Right renal cortex interstitium (tissue), 3 donors: ENCODE measurements at places on chromosomes 7 and 10. TPM values are rescaled to one million over a fixed set of nuclear protein-coding genes. Genes with fewer than 3 reads are reported as not detected.
A peak's percentile ranks its signal among the peaks of the same experiment; 100 is the strongest.

DNA sequence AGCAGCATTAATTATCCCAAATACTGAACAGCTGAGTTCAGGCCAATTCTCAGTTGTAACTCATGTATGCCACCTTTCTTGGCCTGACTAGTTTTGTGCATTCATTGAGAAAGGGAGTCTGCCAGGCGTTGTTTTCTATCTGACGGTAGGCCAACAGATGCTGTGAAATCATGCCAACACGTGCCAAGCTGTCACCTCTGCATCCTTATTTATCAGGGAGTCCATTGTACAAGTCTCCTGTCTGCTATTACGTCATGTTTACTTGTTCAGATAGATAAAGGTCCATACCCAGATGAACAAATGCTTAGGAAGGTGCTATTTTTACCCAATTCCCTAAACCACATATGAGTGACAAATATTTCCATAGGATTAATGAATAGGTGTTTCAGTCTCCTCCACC lies 127.2 kb upstream of the CDK6 start:
- no peak for DNase-seq

- no peak for DNase-seq
Observed at GRCh38 chr7:112112822-112113255, 93.4 kb downstream of the DOCK4 start.

DNA sequence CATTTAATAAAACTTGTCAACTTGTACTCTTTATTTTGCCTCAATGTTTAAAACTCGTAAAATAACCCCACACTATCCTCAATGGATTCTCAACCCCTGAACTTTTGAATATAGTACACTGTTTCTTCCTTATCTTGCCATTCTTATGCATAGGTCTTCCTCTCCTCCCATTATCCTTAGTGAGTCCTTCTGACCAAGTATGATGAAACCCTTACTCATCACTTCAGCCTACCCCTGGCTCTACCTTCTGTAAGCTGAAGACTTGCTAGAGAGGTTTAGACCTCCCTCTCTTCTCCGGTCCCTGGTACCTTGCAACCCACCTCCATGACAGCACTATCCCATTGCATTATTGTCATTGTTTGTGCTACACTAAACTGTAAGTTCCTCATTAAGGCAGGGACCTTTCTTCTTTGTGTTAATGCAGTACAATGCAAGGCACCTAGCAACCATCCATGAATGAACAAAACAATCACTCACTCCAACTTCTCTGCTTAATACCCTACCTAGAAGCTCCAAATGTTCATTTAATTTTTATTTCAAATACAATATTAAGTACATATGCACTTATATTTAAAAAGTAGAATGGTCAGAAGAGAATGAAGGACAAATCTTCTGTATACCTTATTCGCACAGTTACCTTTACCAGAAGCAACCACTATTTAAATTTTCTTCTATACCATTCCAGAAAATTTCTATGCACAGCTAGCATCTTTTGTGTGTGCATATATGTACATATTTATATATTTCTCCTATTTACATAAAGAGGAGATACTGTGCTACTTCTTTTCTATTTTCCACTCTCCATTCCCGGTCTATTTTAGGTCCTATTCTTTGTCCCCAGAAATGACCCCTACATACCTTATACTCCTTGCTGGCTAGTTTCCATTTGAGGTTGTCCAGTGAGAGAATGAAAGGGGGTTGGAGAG lies 77.5 kb downstream of the SLC16A9 start:
- DNase-seq: no peak

DNA sequence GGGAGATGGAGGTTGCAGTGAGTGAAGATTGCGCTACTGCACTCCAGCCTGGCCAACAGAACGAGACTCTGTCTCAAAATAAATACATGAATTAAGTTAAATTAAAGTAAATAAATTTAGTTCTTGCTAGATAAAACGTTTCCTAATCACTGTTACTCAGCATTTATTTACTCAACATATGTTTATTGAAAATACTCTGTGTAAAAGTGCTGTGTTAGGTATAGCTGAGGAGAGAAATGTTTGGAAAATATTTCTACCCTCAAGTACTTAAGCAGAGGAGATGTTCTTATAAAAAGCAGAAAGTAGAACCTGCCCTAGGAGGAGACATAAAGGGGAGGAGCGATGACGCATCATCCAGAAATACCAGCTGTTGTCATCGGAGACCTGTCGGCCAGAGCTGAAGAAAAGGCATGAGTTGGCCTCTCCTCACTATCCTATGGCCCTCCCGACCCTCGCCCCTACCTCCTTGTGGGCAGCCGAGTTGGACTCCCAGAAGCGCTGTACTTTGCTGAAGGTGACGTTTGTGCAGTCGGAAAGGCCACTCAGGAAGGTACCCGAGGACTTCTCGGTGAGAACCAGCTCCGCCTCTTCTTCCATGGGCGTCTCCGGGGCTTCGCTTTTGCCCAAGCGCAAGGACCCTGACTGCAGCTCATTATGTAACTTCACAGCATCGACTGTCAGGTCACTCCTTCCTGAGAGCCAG lies 1.1 kb downstream of the RRP12 start:
- no peak for DNase-seq

- DNase-seq: peak; percentile 36
Observed at GRCh38 chr7:87312215-87312865, 33.1 kb upstream of the CROT start.

GRCh38 chr7:152399344-152399743 lies 36.5 kb downstream of the KMT2C start:
- DNase-seq: no peak

DNA sequence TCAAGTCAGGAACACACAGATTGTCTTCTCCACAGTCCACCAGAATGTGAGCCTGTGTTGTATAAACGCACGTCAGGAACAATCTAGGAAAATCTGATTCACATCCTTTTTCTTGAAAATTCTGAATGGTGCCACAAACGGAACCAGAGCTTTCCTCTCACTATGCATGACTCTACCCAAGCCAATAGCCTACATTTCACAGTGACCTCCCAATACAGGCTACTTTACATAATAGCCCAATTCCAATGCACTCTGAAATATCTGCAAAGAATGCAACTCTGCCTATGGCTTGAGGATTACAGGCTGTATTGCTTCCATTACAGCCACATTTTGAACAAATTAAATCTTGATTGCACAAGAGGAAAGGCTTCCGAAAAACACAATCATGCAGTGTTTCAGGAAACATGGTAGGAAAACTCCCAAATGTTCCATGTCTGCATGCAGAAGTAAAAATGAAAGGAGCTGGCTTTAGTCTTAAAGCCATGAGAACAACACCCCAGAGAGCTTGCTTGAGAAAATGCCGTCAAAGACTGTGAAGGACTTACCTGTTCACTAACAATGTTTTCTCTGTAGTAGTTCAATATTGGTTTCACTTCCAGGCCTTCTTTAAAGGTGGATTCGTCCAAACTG lies 113.9 kb downstream of the ITGA8 start:
- DNase-seq: no peak

DNA sequence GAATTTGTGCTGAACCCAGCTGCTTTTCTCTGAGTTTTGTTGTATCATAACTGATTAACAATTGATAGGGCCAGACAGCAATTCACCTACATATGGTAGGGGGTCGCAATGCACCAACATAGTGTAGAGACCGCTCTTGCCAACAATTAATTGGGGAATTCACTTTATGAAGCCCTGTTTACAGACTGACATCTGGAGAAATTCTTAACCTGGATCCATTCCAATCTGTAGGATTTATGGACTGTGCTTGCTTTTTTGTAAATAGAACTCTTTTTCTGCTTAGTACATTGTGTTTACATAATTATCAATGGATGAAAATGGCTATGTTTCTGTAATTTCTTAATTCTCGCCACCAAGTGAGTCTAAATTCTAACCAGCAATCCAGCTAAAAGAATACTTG lies 311.7 kb upstream of the BMPER start:
- no peak for DNase-seq

DNA sequence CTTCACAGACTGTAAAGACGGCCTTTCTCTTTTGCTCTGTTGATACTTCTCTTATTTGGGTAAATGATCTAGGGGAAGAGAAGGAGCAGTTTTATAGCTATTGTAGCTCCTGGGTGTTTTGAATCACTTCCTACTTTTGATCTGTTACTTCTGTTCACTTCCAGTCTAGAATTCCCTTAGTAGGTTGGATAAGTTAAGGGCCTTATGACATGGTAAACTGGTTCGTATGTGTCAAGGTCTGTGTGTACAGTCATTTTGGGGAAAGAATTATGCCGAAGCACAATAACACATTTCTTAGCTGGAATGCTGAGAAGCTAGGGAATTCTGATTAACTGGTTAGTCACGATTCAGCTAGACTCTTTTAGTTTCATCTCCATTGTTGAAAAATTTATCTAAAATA lies 8.1 kb downstream of the DENND10 start:
- no peak for DNase-seq

DNA sequence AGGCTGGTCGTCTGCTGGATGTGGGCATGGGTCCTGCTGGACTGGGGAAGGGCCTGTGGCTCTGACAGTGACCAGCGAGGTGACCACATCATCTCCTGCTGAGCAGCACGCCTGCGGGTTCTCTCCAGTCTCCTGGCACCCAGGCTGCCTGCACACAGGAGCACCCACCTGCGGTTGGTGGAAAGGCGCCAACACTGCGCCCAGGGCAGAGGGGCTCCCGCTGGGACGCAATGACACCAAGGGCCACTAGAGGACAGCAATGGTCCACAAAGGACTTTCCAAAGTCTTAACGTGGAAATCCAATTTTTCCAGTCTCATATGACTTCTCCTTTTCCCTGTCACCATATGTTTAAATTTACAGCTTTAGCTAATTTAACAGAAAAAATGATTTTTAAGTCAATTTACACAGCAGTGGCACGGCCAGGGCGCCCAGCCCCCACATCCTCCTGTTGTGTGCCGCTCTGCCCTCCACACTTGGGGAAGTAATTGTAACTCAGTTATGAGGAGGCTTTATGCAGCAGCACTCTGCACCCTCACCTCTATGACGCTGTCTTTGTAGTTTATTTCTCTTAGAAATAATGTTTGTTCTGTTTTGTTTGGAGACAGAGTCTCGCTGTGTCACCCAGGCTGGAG lies 38.1 kb downstream of the CFAP46 start:
- no peak for DNase-seq

DNA sequence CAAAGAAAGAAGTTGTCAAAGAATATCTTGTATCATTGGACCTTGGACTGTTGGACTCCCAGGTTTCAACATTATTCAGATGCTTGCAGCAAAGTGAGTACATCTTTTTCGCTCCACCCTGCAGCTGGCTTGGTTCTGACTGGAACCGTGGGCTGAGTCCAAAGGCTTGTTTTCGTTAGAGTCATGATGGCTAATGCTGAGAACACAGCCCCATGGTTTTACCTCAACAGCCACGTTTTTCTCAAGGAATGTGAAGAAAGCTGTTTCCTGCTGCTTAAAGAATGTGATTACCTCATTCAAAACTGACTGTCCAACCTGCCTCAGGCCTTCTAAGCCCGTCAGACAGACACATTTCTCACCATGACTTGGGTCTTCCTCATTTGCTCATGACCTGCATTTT lies 69.5 kb downstream of the STEAP1B start:
- DNase-seq: no peak

GRCh38 chr10:87829986-87830729 lies 12.1 kb upstream of the ATAD1 start:
- no peak for DNase-seq

DNA sequence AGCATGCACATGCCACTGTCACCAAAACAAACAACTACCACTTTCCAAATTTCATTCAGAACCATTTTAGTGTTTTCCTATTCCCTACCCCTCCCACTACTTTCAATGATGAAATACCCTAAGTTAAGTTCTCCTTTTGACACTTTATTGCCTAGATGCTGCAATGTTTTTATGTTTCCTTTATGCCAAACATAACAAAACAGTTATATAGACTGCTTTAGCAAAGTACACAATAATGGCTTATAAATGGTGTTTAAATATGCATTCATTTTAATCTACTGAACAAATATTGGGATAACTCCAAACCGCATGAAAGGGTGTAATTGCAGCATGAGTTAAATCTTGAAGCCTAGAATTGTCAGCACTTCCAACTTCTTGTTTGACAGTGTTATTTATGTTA lies 69.2 kb downstream of the PHYHIPL start:
- no peak for DNase-seq

GRCh38 chr7:131808736-131809135 lies 252.3 kb upstream of the PODXL start:
- DNase-seq: no peak

- no peak for DNase-seq
Observed at GRCh38 chr10:69425511-69426298, 9.0 kb upstream of the TACR2 start.

DNA sequence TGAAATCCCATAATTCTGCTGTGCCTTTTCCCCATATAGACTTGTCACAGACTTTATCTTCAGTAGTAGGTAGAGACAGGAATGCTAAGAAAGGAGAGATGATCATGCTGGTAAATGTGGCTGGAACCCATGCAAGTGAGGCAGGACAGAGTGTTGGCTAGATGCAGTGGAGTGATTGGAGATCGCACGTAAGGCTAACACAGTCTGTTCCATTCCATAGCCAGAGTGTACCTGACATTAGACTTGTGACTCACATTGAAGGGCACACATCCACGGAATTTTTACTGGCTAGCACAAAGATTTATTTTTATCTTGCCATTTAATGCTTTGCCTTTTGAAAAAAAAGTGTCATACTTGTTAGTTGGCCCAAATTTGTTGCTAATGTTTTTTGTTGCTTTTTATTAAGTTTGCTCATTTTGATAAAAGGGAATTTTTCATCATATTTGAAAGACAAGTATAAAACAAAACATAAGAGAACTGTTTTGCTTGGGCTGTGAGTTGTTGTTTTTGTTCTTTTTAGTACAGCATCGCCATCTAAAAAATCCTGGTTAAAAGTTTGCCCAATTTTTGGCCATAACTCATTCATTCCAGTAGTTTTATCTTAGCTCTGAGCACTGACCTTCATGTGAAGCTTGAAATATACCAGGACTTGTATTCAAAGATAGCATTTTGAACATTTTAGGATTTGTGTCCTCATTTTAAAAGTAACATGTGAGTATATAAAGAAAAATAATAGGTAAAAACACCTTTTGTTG lies 81.0 kb downstream of the CPED1 start:
- no peak for DNase-seq

The H2AZ2 gene
- 259 TPM for polyA plus RNA-seq

The MYO1G gene
- polyA plus RNA-seq: 0.51 TPM

The VGF gene
- 0.07 TPM for polyA plus RNA-seq

The ADCY1 gene
- 2.8 TPM for polyA plus RNA-seq

The DNAH11 gene
- polyA plus RNA-seq: 1.6 TPM

The PRSS37 gene
- not detected for polyA plus RNA-seq

The LOXL4 gene
- polyA plus RNA-seq: 3.6 TPM

The CALHM3 gene
- polyA plus RNA-seq: not detected

The MKX gene
- 0.14 TPM for polyA plus RNA-seq

The TMEM196 gene
- polyA plus RNA-seq: not detected

The CUZD1 gene
- polyA plus RNA-seq: 1.6 TPM

The MAT1A gene
- 0.67 TPM for polyA plus RNA-seq

The ODAD2 gene
- 1.2 TPM for polyA plus RNA-seq

The ACSL5 gene
- polyA plus RNA-seq: 3.7 TPM
